ENCODE measurements at places on chromosomes 1 and 21.

GRCh38 chr1:110200666-110201065, 9.4 kb upstream of the KCNC4 start:
- no peak for DNase-seq

DNA sequence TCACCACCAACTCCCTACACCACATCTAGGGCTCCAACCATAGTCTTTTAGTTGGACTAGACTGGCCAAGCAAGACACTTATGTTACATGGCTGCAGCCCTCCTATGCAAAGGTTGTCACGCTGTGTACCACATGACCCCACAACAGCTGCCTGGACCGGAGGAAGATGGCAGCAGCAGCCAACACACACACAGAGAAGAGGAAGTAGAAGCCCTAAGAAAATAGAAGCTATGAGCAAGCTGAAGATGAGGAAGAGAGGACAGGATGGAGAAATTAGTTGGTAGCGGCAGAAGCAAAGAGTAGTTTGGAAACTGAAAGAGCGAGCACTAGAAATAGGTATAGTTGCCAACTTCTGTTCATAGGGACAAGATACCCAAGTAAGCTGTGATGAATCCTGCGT, 60.8 kb upstream of the RALGPS2 start:
- peak; percentile 28 for DNase-seq

DNA sequence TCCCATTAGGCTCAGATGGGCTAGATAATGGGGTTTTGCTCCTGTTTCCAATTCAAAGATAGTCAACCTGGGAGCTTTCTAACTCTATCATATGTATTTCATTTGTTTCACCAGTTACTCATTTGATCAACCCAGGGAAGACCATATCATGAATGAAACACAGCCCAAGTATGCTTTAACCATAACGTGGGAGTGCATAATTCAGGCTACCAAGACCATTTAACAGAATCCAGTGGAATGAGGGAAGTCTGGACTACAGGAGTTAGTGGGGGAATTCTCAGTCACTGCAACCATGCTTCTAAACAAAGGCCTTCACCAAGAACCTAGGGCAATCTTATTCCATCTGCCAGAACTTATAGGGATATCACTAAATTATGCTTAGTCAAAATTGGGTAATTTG, 15.0 kb upstream of the SLC16A1 start:
- no peak for DNase-seq

DNA sequence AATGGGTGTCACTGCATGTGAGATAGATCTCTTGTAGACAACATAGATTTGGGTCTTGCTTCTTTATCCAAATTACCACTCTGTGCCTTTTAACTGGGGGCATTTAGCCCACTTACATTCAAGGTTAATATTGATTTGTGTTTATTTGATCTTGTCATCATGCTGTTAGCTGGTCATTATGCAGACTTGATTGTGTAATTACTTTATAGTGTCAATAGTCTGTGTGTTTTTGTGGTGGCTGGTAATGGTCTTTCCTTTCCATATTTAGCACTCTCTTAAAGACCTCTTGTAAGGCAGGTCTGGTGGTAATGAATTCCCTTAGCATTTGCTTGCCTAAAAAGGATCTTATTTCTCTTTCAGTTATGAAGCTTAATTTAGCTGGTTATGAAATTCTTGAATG, 29.6 kb downstream of the ZNF691 start:
- no peak for DNase-seq

- no peak for DNase-seq
These were observed 2.2 kb downstream of the IKBKE start for GRCh38 chr1:206472454-206472853.

DNA sequence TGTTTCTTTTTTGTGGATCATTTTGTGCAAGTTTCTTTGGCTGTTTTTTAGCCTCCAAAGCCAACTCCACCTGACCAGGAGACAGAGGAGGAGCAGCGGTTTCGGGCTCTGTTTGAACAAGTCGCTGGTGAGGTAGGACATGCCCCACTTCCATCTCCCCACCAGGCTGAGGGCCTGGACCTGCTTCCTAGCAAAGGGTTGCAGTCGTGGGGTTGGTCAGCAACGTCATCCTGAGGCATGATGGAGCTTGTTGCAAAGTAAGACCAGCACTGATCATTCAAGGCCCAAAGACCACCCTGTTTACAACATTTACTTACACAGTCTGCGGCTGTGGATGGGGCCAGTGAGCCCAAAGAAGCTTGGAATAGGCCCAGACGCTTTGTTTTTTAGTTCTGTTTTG, 40.3 kb downstream of the CAPN9 start:
- DNase-seq = no peak

- no peak for DNase-seq
These were observed 12.2 kb upstream of the CDK18 start for GRCh38 chr1:205492201-205492667.

DNA sequence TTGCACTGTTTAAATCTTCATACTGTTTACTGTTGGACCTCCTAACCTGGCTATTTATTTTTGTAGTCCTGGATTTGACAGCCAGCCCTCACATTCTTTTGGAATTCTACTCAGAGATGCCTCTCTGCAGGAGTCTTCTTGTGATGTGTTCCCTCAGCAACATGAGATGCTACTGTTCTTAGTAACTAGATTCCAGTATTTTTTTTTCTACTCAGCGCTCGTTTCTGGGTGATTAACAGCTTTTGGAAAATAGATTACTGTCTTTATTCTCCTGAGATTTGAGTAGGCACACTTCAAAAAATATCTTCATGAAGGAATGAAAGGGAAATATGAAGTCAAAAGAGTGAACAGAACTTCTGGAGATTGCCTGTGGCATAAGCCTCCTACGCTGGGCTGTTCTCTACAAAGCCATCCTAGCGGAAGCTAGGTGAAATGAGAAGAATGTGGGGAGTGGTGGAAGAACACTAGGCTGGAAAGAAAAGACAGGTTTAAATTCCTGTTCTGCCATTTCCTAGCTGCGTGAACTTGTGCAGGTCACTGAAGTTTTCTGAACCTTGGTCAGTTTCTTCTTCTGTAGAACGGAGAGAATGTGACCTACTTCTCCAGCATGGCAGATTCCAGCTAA, 75.9 kb downstream of the LRRC8C start:
- no peak for DNase-seq

- DNase-seq = no peak
These were observed 358.7 kb downstream of the BARHL2 start for GRCh38 chr1:90358448-90358847.

DNA sequence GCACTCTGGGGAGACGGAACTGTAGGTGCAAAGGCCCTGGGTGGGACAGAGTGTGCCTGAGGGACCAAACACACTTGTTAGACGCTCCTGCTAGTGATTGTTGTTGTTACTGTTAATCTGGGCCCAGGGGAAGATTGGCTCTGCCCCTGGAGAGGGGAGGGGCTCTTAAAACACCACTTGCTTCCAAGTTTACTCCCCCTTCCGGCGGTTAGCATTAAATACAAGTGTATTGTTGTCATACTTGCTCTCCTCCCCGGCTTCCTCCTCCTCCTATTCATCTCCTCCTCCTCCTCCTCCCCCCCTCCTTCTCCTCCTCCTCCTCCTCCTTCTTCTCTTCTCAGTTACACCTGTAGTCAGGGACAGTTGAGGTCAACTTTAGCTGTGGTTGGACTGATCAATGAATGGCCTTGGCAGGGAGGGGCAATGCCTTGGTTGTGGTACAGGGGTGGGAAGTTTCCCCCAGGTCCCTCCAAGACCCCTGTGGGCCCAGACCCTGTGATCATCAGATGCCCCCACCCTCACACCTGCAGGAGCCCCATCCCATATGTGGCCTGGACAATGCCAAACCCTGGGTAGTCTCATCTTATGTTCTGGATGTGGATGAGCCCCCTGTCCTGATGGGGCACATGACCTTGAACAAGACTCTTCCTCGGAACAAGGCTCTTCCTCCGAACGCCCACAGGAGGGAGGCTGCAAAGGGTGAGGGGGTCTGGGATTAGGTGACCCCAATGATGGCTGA, 217.3 kb downstream of the PTPRU start:
- no peak for DNase-seq

- no peak for DNase-seq
These were observed 171.6 kb downstream of the S1PR1 start for GRCh38 chr1:101408212-101409042.

GRCh38 chr1:210438928-210439841, 110.5 kb downstream of the HHAT start:
- DNase-seq = no peak

- DNase-seq = no peak
These were observed 344.3 kb downstream of the DUSP10 start for GRCh38 chr1:221397606-221398005.

DNA sequence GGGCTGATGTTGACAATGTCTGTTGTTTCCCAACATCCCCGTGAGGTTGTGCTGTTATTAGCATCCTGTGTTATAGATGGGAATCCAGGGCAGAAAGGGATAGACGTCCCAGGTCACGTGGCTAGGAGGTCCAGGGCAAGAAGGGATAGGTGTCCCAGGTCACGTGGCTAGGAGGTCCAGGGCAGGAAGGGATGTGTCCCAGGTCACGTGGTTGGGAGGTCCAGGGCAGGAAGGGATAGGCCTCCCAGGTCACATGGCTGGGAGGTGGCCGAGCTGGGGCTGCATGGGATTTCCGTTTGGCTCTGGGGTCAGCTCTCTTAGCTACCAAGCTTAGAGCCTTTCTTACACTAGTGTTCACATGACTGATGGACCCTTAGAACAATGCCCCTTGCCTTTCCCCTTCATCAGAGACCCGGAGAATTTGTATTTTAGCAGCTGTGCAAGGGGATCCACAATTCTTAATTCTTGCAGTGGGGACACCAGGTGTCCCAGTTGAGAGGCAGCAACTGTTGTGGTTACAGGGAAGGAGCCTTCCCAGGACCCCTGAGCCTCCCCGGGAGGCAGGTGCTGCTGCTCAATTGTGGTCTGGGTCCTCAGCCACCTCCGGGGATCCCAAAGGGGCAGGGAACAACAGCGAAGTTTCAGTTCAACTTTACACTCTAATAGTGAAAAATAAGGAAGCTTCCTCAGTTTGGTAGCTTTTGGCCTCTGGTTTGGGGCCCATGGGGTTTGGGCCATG, 69.2 kb downstream of the UMODL1 start:
- DNase-seq = no peak

DNA sequence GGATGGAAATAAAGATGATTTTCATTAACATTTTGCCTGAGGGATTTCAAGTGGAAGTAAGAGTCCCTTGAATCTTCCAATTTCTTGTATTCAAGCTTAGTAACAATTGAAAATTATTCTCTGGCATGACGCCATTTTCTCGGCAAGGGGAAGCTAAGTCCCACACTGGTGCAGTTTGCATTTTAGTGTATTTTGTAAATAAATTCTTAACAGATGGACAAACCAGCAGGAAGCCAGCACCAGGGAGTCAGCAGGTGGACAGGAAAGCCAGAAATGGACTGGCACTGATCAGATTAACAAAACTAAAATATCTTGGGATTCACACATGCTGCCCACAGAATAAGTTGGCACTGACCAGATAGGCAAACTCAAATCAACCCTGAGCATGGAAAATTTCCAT, 311.3 kb downstream of the LRRIQ3 start:
- no peak for DNase-seq

GRCh38 chr1:7555391-7556185, 215.5 kb upstream of the VAMP3 start:
- no peak for DNase-seq

DNA sequence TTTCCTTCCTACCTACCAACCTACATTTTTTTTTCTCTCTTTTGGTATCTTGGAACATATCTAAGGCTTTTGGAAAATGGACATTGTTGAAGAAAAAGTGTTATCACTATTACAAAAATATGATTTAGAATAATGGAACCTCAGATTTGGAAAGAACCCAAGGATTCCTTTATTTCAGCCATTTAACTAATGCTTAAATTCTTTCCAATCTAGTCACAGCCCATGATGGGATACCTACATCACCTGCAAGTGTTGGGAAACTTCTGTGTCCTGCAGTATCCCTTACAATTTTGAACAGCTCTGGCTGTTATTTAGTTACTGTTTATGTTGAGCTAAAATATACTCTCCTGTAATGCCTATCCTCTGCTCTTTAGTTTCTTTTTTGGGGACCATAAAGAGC, 22.3 kb upstream of the APOBEC4 start:
- no peak for DNase-seq

DNA sequence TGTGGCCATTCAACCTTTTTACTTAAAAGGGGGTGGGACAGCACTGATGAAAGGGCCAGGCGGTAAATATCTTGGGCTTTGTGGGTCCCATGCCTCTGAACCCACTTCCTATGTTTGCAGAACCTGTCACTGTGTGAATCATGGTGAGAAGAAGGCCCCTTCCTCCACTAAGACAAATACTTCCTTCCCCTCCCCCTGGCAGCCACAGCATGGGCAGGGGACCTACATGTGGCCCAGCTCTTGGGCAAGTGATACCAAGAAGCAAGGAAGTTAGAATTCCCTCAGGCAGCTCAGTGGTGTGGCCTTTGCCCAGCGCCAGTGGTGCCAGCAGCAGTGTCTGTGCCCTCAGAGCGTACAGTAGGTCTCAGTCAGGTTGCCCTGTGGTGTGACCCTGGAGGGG, 168.6 kb downstream of the TRIM33 start:
- DNase-seq = no peak

DNA sequence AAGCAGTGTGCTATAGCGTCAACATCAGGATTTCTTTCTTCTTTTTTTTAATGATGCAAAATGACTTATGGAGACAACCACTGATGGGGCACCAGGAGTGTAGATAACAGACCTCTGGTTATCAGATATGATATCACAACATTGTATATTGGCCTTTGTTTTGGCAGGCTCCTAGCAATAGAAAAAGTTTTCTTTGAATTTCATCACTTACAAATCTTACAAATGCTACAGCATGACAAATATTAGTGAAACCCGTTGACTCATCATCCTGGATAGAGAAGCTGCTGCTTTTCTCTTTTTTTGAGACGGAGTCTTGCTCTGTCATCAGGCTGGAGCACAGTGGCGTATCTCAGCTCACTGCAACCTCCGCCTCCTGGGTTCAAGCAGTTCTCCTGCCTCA, 92.9 kb downstream of the LTN1 start:
- DNase-seq = no peak

DNA sequence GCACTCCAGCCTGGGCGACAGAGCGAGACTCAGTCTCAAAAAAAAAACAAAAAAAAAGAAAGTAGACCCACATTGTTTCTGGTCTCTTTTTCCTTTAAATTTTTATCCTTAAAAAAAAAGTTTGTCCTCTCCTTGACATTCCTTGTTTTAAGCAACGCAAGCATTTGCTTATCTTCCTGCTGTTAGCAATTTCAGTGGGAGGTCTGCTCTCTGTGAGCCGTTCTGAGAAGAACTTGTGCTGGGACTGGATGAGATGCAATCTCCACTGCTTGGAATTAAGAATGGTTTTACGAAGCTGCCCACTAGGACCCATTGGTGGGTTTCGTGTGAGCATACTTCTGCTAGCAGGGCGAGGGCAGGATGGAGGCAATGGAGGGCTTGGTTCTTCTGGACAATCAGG, 225.1 kb upstream of the TMEM51 start:
- no peak for DNase-seq

DNA sequence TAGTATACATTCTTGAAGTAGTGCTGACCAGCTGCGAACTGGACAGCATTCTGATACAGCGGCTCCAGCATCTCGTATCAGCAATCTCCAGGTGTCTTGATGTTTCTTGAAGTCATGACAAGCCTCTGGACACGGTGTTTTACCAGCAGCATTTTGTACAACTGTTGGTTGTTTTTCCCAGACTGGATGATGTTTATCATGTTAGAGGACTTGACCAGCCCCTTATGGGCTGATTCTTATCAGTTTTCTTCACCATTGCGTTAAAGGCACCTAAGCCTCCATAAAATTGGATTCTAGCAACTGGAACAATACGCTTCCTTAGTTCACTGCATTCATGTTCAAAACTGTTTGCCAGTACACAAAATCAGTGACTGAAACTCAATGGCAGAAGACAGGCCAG, 29.1 kb downstream of the CACHD1 start:
- DNase-seq = no peak
